Fibroblast of skin of abdomen (primary cell): ENCODE measurements at places on chromosomes 5 and 9.

DNA sequence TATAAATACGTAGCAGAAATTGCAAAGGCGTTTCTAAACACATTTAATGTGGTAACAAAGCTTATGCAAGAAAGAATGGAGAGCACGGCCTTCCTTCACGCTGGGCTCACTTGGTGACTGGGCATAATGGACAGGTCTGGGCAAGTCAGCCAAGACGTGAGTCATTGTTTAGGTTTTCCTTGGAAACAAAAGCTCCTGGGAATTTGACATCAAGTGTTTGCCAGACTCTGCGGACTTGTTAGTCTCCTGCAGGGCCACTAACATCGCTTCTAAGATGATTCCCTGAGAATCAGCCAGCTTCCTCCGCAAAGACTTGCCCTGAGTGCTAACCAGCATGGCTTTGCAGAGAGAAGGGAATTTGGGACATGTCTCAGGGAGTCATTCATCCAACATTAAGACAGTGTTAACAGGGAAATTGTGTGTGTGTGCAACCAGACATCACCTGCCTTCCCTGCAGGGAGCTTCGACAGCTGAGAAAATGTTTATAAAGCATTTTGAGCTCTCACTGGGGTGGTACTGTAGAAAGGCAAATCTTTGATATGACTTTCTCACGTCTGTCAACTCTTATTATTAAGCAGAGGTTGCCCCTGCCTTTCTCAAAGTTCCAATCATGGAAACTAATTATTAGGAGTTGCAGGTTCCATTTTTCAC lies 182.5 kb downstream of the NTRK2 start:
- DNase-seq = peak; percentile 65

DNA sequence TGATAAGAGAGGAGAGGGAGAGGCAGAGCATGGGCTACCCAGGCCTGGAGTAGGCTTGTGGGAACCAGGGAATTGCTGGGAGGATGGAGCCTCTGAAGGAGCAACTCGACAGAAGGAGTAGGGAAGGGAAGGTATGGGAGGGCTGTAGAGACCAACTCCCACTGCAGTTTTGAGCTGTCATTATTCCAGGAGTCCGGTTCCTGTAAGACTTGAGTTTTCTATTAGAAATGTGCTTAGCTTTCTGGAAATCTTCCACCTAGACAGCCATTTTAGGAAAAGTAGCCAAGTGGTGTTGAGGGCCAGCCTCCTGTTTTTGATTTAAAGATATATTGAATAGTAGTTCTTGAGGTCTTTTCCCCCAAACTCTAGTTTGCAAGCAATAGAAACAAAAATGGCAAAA lies 323.5 kb downstream of the LRRC70 start:
- DNase-seq = no peak

DNA sequence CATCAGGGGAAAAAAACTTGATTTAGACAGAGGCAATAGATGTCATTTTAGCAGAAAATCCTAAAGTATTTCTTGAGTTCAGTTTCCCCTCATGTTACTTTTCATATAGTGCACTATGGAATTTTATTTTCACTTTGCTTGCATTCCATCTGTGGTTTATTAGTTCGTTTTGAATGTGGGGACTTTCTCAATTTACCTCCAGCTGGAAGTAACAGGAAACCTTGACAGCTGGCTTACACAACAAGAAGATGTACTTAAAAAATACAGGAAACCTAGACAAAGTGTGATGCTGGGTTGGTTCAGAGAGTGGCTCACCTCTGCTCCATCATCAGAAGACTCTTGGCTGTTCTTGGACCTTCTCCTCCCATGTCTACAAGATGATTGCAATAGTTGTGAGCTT lies 567.0 kb downstream of the CETN3 start:
- peak; percentile 51 for DNase-seq

DNA sequence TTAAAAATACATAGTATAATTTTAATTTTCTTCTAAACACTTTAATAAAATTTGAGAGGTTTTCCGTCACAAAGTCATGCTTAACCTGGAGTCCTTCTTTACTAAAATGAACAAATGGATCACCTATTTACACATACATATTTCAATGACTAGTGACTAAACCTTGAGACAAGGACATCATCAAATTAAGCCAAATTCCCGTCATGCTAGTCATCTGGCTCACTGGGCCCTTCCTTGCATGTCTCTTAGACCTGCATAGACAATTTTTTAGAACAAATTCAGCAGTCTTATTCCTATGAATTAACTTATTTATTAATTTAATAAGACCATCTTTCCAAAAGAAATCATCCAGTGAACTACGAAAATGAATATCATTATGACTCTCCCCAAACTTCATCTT lies 26.6 kb downstream of the ERAP2 start:
- DNase-seq = no peak
